ENCODE measurements at places on chromosomes 2 and 18.
A peak's percentile ranks its signal among the peaks of the same experiment; 100 is the strongest.

DNA sequence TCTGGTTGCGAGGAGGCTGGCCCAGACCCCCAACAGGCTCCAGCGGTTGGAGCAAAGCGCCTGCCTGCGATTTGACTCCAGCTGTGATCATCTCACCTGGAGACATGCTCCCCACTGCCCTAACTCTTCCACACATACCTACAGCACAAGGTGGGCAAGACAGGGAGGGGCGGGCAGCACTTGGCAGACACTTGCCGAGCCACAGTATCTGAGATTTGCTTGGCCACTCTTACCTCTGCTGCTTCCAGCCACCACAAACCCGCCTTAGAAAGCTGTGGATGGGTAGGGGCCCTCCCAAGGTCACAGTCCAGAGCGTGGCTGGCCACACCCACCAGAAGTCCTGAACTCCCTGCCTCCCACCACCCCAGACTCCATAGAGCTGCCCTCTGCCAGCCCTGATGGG is 8.2 kb downstream of the CYP26B1 start:
- DNase-seq, result no peak

GRCh38 chr2:2581331-2582159 is 250.5 kb upstream of the MYT1L start:
- no peak for DNase-seq

- no peak for DNase-seq
Observed at GRCh38 chr2:69985216-69985615, 23.8 kb upstream of the ASPRV1 start.

DNA sequence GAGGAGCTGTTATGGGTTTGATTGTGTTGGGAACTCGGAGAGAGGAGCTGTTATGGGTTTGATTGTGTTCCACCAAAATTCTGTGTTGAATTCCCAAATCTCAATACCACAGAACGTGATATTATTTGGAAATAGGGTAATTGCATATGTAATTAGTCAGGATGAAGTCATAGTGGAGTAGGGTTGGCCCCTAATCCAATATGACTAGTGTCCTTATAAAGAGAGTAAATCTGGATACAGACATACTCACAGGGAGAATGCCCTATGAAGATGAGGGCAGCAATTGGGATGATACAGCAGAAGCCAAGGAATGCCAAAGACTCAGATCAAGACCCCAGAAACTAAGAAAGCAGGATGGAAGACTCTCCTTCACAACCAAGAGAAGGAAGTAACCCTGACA is 1023.2 kb upstream of the ZEB2 start:
- DNase-seq, result no peak

DNA sequence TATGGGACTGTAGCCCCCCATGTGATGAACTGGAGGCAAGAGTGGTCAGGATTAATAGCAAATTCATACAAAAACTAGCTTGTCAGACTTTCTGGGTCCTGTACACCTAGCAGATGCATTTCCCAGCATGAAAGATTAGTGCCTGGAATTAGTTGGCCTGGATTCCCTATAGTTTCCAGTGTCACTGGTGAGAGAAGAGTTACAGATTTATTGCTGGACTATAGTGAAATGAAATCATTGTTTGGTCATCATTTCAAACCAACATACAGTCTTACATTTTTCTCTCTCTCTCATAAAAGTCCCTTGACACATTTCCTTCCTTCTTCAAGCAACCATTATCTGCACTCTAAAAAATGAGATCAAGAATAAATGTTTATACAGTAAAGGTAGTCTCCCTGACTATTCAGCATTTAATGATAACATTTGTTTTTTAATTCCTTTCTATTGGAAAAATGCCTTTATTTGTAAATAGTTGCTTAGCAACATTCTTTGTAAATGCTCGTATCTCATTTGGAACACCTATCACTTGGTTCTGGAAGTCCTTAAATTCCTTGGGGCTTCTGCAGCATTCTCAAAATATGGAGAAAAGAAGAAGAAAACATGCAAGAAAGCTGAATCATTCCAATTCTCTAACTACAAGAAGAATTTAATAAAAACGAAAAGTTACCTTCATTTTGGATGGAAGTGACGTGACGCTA is 144.4 kb downstream of the MREG start:
- no peak for DNase-seq

DNA sequence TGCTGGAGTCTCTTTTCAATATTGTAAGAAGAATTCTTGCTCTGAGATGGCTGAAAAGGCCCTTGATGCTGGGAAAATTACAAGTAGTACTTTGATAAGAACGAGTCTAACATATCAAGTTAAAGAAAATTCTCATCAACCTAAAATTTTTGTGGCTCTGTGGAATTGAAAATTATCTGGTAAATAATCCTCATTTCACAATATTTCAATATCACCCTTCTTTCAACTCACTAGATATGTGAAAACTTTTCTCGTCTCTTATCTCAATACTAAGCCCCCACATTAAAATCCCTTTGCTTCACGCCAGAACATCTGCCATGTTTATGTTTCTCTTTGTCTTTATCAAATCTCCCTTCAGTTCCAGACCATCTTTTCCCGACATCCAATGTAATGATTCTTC is 448.8 kb downstream of the ZNF516 start:
- no peak for DNase-seq

GRCh38 chr2:140761807-140762206 is 1369.0 kb downstream of the LRP1B start:
- no peak for DNase-seq

- DNase-seq, result no peak
Observed at GRCh38 chr2:64637931-64638330, 15.8 kb downstream of the SERTAD2 start.

- no peak for DNase-seq
Observed at GRCh38 chr2:70435138-70435537, 118.5 kb downstream of the TGFA start.

- DNase-seq, result no peak
Observed at GRCh38 chr2:121689356-121689755, 40.1 kb upstream of the CLASP1 start.

GRCh38 chr2:5980450-5981190 is 288.4 kb downstream of the SOX11 start:
- DNase-seq, result no peak

DNA sequence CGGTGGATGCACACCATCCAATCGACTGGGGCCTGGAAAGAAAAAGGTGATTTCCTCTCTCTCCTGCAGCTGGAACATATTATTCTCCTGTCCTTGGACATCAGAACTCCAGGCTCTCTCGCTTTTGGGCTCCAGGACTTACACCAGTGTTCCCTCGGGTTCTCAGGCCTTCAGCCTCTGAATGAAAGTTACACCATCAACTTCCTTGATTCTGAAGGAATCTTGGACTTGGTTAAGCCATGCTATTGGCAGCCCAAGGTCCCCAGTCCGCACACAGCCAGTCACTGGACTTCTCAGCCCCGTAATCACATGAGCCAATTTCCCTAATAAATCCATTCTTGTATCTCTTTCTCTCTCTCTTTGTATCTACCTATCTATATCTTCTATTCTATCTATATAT is 418.9 kb downstream of the IRS1 start:
- DNase-seq, result no peak

DNA sequence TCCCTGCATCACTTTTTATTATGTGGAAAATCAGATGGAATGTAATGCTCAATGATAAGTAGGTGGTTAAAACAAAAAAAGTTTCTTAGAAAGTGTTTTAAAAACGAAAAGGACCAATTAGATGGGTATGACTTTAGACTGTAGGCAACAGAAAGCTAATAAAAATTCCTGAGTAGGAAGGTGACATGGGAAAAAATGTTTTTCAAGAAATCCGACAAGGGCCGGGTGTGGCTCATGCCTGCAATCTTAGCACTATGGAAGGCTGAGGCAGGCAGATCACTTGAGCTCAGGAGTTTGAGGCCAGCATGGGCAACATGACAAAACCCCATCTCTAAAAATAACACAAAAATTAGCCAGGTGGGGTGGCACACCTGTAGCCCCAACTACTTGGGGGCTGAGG is 126.1 kb downstream of the THADA start:
- no peak for DNase-seq

DNA sequence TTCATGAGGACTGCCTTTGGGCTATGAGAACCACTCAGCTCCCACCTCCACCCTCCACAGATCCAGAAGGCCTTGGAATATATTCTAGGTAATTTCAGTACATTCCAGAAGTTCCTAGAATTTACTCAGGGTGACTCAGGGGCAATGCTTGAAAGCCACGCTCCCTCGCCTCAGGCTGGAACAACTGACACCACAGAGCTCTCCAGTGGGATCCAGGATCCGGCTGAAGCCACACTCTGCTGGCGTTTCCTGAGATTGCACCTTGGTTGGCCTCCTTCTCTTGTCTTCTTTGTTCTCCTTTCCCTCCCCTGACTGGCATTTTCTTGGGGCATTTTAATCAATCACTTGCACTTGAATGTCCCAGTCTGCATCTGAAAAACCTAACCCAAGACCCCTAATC is 92.6 kb upstream of the KCNE4 start:
- DNase-seq, result no peak

GRCh38 chr2:142874293-142874814 is 3.1 kb upstream of the KYNU start:
- no peak for DNase-seq

- no peak for DNase-seq
Observed at GRCh38 chr2:220935789-220936321, 636.2 kb downstream of the EPHA4 start.

DNA sequence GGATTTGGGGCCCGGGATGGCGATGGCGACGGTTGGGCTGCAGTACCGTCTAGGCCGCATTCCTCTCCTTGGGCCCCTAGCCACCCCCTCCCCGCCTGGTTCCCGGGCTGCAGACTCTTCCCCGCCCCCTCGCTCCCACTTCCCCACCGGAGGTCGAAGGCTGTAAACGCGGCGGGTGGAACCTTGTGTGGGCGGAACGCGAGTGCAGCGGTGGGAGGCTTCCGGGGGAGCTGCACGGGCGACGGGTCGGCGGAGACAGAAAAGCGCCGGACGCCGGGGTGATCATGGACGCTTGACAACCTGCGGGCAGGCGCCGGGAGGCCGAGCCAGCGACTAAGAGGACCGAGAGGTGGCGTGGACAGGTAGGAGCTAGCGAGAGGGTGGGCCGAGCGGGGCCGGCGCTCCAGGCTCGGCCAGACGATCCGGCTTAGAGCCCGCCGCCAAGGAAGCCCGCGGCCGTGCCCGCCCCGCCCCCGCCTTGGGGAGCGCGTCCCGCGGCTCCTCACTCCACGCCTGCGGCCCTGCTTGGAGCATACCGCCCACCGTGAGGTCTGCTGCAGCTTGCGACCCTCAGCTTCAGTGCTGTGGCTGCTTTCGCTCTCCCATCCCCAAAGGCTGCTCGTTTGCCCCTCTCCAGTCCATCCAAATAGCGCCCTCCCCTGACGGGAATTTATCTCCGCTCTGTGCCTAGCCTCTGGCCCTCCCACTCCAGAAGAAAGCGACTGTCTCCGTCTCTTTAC is at the start of gene COPS7B:
COPS7B (plus strand) TSS at position 269 of the 740 bp plus-strand sequence. CDS start 2,126 bp downstream, outside the sequence.
- DNase-seq, result peak; percentile 75

GRCh38 chr18:63681449-63682340 is 20.0 kb upstream of the SERPINB3 start:
- DNase-seq, result no peak

GRCh38 chr18:74928194-74928968 is 280.6 kb downstream of the PTGR3 start:
- no peak for DNase-seq

DNA sequence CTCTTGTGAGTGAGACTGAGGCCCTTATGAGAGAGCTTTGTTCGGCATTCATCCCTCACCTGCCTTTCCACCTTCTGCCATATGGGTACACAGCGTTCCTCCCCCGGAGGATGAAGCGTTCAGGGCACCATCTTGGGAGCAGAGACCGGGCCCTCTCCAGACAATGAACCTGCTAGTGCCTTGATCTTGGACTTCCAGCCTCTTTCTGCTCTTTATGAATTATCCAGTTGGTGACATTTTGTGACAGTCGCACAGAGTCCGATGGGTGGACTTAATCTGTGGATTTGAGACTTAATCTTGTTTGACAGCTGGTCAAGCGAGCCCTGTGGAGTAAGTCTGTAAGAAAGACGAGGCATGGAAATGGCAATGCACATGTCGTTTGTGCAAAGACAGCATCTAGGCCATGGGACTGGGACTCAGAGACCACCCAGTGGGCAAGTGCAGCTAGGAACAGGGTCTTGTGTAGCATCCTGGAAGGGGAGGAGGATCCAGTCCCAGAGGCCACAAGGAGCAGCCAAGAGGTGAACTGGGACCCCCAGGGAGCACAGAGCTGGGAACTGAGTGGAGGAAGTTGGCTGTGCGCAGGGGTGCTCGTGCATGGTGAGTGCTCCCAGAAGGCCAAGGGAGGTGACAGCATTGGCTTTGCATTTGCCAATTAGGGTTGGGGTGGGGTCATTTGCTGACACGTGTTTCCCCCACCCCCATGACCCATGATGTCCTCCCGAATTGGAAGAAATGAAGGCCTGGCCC is 69.5 kb upstream of the HDAC4 start:
- DNase-seq, result no peak

- DNase-seq, result no peak
Observed at GRCh38 chr2:19746611-19747309, 155.0 kb downstream of the TTC32 start.

- DNase-seq, result no peak
Observed at GRCh38 chr2:188964976-188965546, 9.1 kb upstream of the COL3A1 start.

DNA sequence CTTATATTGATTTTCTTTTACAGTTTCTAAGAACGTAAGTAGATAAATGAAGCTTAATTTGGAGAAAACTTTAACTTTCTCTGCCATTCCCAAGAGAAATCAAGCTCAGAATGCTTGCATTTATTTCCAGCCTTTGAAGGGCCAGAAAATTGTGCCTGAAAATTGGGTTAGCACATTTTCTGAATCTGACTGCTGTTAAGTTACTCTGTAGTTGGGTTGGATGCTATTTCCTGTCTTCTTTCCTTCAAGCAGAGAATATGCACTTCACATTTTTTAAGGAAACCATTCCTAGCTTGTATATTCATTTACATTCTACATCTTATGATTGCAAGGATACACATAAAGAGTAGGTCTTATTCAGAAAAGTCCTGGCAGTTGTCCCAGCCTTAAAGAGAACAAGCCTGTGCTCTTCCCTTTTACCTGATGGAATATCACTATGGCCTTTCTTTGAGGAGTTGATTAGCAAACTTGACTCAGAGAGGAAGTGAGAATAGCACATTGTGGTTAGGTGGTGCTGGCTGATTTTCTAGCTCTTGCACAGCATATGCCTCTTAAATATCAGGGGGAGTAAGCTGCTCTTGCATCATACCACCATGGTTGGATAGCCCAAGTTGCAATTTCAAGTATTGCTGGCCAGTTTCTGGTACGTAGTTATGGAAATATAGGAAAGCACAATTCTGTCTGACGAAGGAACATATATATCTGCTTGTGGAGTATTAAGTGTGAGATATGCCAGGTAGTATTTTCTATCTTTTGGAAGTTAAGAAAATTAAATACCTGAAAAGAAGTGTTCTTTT is 133.7 kb downstream of the COMMD1 start:
- peak; percentile 55 for DNase-seq

GRCh38 chr2:149033716-149034115 is 4.8 kb upstream of the LYPD6B start:
- no peak for DNase-seq

- no peak for DNase-seq
Observed at GRCh38 chr2:217797165-217797564, 205.6 kb downstream of the TNS1 start.
